Stimulated activated CD8-positive, alpha-beta memory T cell treated with anti-CD3 and anti-CD28 coated beads, Interleukin-2, amount 100 ng/mL, for 1 hour (primary cell): ENCODE measurements at places on chromosomes 4 and X.

DNA sequence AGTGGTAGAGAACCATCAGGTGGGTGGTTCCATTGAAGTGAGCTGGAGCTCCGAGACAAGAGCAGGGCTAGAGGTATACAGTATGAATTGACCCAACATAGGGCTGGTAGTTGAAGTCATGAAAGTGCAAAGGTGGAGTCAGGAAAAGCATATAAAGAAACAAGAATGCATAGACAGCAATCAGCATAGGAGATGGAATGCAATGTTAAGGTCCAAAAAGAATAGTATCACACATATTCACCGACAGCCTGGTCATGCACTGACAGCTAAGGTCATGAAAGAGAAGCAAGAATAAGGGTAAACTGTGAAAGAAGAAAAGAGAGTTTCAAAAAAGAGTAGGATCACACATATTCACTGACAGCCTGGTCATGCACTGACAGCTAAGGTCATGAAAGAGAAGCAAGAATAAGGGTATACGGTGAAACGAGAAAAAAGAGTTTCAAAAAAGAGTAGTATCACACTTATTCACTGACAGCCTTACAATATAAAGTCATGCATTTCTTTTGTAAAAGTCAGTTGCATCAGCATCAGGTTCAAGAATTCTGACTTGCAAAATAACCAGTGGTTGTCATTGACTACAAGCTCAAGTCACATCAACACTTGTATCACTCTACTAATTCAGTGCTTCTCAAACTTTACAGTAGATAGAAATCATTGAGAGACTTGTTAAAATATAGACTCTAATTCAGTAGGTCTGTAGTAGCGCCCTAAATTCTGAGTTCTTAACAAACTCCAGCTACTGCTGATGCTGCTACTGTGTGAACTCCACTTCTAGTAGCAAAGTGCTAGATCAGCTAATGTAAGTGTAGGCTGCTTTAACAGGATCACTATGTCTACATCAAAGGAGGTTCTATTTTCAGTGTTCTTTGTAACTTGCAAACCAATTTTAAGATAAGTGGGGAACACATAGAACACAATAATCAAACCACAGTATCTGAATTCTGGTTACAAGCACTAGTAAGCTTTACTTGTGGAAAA, 221.9 kb downstream of the PDGFC start:
- DNase-seq: no peak

DNA sequence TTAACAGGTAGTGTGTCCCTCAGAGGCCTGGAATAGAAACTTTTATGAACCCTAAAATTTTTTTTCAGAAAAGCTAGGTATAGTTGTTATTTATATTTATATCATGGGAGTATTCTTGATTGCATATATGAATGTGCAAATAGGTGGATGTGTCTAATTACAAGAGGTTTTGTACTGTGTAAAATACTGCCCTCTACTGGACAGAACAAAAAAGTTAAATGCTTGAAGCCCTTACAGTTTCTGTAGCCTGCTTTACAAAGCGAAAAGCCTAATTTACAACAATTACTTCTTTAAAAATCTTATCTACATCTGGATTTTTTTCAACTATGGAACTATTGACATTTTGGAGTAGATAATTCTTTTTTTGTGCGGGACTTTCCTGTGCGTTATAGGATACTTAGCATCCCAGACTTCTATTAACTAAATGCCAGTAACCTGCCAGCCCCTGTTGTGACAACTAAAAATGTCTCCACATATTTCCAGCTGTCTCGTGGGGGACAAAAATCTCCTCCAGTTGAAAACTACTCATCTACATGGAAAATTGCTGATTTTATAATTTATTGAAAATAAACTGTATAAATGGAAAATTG, 35.1 kb downstream of the ENPEP start:
- no peak for DNase-seq

DNA sequence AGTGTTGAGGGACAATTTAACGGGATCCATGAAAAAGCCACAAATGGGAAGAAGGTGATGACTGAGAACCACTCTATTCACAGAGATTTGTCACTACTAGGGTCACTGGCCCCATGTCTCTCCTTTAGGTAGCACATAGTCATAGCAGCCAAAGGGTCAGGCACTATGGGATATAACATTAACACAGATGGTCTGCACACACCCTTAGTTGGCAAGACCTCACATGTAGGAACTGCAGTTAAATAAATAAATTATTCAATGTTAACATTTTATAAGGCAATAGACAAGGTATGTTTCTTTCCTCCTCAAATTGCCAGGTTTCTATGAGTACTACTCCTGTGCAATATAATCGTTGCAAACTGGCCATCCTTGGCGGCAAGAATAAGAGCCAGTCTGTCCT, 10.9 kb downstream of the RASGEF1B start:
- no peak for DNase-seq

DNA sequence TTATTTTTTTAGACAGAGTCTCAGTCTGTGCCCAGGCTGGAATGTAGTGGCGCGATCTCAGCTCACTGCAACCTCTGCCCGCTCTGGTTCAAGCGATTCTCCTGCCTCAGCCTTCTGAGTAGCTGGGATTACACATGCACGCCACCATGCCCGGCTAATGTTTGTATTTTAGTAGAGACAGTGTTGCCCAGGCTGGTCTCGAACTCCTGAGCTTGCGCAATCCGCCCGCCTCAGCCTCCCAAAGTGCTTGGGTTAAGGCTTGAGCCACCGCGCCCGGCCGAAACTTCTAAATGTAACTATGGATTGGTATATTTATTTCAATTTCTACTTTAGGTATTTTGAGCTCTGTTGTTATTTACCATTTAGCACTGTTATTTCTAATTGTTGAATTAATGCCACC, 79.4 kb downstream of the FAM193A start:
- no peak for DNase-seq

- DNase-seq: no peak
These were observed 88.3 kb downstream of the SHROOM2 start for GRCh38 chrX:9874483-9874882.

DNA sequence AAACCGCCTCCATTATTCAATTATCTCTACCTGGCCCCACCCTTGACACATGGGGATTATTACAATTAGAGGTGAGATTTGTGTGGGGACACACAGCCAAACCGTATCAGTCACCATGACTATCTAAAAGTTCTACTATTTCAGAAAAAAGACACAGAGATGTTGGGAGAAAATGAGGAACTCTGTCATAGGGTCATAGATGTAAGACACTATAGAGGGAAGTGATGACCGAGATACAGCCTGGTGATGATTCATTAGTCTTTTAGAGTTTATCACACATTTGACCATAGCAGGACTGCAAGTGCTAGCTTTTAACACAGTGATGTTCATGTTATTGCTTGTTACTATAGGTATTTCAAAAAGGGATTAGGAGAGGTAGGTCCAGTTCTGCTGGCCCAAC, 357.0 kb upstream of the AADAT start:
- no peak for DNase-seq

GRCh38 chrX:129983575-129984110, 1.2 kb downstream of the BCORL1 start:
- no peak for DNase-seq

DNA sequence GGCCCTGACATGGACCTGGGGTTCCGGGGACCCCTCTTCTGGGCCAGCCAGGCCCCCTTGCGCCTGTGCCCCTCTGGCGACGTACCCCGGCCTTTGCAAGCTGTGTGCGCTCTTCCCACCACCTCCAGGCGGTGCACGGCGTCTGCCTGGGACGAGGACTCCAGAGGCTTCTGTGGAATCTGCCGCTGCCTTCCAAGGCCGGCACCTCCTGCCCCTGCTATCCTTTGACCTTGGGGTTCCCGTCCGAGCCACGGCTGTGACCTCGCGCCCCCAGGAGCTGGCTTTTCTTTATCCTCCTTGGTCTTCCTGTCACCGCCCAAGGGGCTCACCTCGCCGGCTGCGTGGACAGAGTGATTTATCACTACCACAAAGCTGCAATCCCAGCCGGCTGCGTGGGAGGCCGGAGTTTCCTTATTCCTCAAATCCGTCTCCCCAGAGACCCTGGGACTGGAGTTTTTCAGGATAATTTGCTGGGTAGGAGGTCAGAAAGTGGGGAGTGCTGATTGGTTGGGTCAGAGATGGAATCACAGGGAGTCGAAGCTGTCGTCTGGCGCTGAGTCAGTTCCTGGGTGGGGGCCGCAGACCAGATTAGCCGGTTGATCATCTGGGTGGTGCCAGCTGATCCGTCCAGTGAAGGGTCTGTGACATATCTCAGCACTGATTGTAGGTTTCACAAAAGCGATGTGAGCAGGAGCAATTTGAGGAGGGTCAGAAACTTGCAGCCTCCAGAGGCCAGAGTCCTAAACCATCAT, 19.8 kb upstream of the PLCXD1 start:
- no peak for DNase-seq
